ENCODE measurements at places on chromosomes 1 and 21.

DNA sequence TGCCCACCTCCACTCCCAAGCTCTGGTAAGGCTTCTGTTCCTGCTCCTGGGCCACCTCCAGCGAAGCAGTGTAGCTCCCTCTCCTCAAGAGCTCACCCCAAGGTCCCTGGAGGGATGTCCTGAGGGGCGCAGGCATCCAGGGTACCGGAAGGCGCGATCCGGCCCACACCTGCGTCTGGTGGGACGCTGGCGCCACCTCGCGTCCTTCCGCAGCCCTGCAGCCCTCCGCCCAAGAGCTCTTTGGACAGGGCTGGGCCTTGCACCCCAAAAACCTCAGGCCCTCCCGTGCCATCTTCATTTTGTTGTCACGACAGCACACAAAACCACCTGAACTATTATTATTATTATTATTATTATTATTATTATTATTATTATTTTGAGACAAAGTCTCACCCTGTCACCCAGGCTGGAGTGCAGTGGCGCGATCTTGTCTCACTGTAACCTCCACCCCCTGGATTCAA lies 49.2 kb upstream of the PAX7 start:
- no peak for DNase-seq

- no peak for DNase-seq
These were observed 58.7 kb upstream of the PDE9A start for GRCh38 chr21:42594616-42595282.

DNA sequence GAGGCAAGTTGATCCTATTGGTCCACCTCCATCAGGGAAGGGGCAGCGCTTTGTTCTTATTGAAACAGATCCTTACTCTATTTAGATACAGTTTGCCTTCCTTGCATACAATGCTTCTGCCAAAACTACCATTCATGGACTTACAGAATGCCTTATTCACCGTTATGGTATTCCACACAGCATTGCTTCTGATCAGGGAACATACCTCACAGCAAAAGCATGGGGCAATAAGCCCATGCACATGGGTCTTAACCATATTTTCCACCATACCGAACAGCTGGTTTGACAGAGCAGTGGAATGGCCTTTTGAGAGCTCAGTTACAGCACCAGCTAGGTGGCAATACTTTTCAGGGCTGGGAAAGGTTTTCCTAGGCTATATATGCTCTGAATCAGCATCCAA lies 544.8 kb upstream of the ADGRL4 start:
- DNase-seq = no peak

DNA sequence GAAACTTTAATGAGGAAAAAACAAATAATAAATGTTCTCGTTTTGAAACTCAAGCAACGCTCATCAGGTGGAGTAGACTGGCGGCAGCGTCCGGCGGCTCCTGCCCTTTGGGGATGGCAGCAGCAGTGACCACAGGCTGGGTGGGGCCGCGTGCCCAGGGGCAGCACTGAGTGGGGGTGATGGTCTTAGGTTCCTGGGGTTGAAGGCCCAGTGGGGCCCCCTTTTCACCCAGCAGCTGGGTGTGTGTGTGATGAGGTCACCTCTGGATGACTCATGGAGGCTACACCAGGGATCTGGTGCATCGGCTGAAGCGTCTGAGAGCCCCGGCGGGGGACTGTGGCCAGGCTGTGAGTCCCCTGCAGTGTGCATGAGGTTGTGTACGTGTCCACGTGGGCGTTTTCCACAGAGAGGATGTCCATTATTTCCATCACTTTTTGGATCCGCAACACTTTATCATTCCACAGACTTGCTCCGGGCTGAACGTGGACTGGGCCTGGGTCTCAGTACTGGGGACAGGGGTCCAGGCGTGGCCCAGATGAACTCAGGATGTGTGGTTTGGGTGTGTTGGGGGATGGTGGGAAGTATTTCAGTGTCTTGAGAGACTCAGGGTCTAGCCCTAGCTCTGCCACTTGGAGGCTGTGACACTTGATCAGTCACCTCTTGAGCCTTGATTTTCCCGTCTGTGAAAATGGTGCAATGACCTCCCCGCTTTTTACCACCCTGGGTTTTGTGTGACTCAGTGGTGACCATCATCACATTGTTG lies 25.6 kb downstream of the LDLRAP1 start:
- DNase-seq = no peak

- DNase-seq = no peak
These were observed 63.2 kb downstream of the ITPKB start for GRCh38 chr1:226675715-226676357.

- no peak for DNase-seq
These were observed at the start of gene NAV1 for GRCh38 chr1:201538612-201539551. Gene NAV1, plus strand, starts transcription at chr1:201539127. Its CDS starts 83,758 bp downstream, at chr1:201622885.

- DNase-seq = no peak
These were observed 177.8 kb downstream of the NFIA start for GRCh38 chr1:61260171-61260570.

- DNase-seq = no peak
These were observed 16.9 kb upstream of the SLAMF9 start for GRCh38 chr1:159970932-159971342.

Measured in cortex of kidney (tissue), 1 donor.